ENCODE measurements at places on chromosomes 7 and 10.

DNA sequence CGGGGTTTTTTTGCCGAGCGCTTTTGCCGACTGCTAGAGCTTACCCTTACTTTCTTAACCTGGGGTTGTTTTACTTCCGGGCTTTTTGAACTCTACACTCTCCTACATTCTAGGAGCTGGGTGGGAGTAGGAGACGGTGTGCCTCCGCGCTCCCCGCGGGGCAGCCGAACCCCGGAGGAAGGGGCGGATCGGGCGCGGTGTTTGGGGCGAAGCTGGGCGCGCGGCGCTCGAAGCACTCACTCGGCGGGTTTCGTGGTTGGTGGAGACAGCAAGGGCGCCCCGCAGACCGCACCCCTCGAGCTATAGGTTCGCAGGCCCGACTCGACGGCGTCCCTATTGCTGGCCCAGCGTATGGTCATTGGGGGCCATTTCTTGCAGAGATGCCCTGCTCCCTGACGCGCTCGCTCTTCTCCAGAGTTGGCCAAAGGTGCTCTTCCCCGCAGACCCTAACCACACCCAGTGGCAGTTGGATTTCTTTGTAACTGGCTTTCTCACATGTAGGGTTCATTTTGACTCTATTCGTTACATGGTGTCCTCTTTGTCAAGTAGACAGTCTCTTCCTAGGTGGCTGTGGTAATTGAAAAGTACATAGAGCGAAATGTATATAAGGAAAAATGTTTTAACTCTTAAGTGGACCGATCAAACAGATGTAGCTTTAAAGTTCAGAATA is 364 bp downstream of the ZNF518A start:
- peak; percentile 4 for DNase-seq

DNA sequence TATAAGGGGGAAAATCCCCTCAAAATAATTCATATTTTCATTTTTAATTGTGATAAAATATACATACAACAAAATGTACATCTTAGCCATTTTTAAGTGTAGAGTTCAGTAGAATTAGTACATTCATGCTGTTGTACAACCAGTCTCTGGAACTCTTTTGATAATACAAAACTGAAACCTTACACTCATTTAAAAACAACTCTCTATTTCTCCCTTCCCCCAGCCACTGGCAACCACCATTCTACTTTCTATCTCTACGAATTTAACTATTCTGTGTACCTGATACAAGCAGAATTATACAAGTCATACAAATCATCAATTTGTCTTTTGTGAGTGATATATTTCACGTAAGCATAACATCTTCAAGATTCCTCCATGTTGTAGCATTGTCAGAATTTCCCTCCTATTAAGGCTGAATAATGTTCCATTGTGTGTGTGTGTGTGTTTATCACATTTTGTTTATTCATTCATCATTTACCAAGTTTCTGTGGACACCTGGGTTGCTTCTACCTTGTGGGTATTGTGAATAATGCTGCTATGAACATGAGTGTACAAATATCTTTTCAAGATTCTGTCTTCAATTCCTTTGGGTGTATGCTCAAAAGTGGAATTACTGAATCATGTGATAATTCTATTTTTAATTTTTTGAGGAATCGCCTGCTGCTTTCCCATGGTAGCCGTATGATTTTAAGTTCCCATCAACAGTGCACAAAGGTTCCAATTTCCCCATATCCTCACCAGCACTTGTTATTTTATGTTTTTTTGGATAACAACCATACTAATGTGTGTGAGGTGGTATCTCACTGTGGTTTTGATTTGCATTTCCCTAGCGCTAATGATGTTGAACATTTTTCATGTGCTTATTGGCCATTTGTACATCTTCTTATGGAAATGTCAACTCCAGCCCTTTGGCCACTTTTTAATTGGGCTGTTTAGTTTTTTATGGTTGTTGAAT is 4.7 kb upstream of the EBLN1 start:
- DNase-seq = no peak

GRCh38 chr7:25727446-25727845 is 424.6 kb upstream of the NFE2L3 start:
- DNase-seq = no peak

DNA sequence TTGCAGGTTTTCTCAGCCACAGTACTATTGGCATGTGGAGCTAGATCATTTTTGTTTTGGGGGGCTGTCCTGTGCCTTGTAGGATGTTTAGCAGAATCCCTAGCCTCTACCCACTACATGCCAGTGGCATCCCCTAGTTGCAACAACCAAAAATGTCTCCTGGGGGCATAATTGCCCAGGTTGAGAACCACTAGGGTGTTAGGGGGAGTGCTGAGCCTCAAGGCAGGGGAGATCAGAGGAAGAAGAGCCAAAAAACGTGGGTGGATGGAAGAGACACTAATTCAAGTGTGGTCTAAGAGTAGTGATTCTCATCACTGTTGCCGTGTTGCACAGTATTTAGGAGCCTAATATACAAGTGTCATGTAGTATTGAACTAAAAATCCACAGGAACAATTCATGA is 31.7 kb upstream of the CCNY start:
- DNase-seq = no peak

- DNase-seq = no peak
These were observed 24.8 kb downstream of the ZC3HAV1 start for GRCh38 chr7:139084709-139085108.

DNA sequence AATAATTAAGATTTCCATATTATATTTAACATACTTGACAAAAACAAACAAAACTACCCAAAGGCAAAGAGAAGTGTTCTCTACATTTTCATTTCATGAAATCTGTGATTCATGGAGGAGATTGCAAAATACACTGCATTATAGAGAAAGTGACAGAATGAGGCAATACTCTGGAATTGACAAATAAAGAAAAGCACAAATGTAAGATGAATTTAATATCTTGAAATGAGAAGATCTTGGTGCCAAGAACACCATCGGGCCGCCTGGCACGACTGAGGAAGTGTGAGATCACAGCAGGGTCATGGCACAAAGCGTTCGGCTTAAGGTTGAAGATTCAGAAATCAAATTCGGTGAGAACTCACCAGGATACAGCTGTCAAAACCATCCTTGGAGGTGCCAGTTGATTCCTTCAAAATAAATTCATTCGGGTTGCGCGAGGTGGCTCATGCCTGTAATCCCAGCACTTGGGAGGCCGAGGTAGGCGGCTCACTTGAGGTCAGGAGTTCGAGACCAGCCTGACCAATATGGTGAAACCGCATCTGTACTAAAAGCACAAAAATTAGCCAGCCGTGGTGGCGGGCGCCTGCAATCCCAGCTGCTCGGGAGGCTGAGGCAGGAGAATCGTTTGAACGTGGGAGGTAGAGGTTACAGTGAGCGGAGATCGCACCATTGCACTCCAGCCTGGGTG is 174.0 kb upstream of the PFKP start:
- no peak for DNase-seq

DNA sequence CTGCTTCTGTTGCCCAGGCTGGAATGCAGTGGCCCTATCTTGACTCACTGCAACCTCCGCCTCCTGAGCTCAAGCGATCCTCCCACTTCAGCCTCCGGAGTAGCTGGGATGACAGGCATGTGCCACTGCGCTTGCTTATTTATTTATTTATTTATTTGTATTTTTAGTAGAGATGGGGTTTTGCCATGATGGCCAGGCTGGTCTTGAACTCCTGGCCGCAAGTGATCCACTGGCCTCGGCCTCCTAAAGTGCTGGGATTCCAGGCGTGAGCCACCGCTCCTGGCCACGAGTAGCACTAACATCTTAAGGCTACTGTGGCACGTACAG is 70.9 kb downstream of the CARD11 start:
- DNase-seq = no peak

GRCh38 chr7:25386311-25386744 is 158.0 kb upstream of the NPVF start:
- no peak for DNase-seq

GRCh38 chr10:118472415-118473304 is 122.8 kb downstream of the PRLHR start:
- no peak for DNase-seq

GRCh38 chr7:45054442-45054841 is 34.3 kb downstream of the NACAD start:
- no peak for DNase-seq

- DNase-seq = no peak
These were observed 6.1 kb downstream of the NRCAM start for GRCh38 chr7:108450160-108450559.

DNA sequence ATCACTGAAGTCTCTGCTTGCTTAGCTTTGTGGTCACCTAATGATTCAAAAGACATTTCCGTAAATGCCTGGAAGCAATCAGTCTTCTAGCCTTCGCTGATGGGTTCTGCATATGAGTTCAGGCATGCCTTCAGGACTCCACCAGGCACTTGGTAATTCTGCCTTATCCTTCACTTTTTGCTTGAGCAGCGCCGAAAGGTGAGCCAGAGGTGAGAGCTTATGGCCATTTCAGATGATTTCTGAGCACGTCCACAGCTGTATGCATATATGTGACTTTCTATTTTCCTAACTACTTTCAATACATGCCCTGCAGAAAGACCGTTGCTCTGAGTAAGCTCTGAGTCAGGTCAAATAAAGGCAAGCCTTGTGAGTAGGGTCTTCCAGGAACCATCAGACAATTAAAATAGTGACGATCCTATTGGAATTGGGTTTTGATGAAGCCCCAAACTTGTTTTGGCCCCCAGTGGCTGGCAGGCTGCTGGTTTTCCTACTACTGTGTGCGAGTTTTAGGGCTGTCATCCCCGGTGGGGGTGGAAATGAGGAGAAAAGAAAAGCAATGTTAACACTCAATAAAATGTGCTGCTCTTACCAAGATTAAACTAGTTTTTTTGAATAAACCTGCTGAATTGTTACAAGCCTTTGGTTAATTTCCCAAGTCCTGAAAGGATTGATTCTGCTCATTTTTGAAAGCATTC is 154.4 kb upstream of the AKR1E2 start:
- no peak for DNase-seq

- DNase-seq = no peak
These were observed 6.7 kb downstream of the CHST3 start for GRCh38 chr10:71970869-71971268.

GRCh38 chr7:28470344-28470743 is 58.0 kb downstream of the CREB5 start:
- no peak for DNase-seq

DNA sequence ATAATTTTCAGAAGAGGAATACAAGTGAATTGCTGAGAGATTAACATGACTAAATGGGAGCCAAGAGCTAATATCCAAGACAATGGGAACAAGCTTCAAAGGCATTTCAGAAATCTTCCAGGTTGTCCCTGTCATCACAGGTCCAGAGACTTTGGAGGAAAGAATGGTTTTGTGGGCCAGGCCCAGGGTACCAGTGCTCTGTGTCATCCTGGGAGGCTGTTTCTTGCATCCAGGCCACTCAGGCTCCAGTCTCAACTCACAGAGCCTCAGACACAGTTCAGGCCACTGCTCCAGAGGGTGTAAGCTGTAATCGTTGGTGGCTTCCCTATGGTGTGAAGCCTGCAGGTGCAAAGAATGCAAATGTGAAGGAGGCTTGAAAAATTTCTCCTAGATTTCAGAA is 170.4 kb upstream of the NRG3 start:
- no peak for DNase-seq

- DNase-seq = no peak
These were observed 101.6 kb upstream of the TNS3 start for GRCh38 chr7:47683485-47683898.

- DNase-seq = no peak
These were observed 55.4 kb downstream of the TBXAS1 start for GRCh38 chr7:139884441-139884840.

DNA sequence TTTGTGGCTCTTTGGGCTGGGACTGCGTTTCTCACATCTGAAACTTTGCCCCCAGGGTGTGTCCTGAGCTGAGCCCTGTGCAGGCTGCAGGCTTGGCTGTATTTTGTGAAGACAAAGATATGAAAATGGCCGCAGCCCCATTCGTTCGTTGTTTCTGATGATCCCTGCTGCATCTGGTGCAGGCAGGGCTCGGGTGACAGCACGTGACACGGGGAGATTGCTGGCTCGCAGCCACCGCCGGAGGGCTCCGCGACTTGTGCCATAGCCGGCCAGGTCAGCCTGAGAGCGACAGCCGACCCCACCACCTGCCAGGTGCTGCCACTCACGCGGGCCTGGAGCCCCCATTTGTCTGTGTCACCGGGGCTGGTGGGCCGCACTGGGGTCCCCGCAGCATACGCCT is 81.3 kb downstream of the ZRANB1 start:
- no peak for DNase-seq

DNA sequence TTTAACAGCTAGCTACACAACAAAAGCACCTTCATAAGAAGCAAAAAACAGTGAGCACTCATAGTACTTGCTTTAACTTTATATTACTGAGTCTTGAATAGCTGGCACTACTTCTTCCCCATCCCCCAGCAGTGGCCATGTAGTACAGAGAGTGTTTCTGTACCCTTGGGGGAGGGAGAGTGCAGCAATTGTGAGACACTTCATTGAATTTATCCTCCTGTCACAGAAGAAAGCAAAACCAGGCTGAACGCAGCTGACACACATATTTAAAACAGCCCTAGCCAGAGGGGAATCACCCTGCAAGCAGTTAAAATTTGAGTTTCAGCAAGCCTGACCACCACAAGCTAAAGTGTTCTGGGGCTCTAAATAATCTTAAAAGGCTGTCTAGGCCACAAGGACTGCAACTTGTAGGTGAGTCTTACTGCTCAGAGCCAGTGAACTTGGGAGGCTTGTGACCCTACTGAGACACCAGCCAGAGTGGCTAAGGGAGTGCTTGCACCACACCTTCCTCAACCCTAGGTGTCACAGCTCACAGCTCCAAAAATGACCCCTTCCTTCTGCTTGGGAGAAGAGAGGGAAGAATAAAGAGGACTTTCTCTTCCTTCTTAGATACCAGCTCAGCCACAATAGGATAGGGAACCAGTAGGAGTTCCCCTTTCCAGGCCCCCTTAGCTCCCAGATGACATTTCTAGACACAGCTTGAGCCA is 97.7 kb upstream of the MEOX2 start:
- DNase-seq = no peak

DNA sequence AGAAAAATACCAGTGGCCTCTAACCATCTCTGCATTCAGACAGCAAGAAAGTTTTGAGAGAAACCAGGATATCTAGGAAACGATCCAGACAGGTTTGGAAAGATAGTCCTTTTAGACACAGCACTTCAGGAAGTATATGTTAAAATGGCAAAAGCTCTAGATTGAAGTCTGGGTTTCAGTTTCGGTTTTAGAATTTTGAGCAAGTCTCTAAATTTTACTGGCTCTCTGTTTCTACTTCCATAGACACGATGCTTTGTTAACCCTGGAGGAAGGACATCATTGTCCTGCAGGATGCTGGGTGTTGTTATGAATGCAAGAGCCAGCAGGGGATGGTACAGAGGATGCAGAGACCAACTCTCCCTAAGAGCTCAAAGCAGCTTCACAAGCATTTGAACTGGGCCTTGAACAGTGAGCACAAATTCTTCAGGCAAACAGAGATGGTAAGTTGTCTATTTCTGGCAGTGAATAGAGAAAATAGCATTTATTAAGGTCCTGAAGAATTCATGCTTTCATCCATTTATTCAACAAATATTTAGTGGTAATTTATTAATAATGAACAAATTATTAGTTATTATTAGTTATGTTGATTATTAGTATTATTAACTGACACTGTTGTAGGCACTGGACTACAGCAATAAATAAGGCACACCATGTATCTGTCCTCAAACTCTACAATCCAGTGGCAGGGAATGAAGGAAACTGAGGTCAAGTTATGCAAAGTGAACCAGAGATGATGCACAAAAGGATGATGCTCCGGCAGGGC is 152.7 kb upstream of the NRP1 start:
- no peak for DNase-seq
